ENCODE measurements at places on chromosomes 13 and 19.

GRCh38 chr13:114200399-114200911 is 21.4 kb downstream of the CFAP97D2 start:
- DNase-seq: no peak

DNA sequence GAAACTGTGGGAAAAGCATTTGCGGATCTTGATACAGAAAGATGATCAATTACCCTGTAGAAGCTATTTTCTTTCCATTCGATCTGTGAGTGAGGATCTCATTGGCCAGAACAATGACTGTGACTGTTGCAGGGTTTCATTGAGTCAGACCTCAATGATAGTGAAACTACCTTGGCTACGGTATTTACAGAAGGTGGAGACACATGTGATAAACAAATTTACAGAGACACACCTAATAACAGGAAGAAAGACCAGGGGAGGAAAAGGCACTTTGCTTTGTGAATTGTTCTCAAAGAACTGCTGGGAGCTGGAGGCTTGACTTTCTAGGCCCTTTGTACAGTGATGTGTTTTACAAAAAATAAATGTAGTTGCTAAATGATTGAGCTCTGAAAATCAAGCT is 19.9 kb upstream of the ARGLU1 start:
- DNase-seq: no peak

GRCh38 chr13:113369881-113370280 is 6.0 kb upstream of the GRTP1 start:
- DNase-seq: no peak

DNA sequence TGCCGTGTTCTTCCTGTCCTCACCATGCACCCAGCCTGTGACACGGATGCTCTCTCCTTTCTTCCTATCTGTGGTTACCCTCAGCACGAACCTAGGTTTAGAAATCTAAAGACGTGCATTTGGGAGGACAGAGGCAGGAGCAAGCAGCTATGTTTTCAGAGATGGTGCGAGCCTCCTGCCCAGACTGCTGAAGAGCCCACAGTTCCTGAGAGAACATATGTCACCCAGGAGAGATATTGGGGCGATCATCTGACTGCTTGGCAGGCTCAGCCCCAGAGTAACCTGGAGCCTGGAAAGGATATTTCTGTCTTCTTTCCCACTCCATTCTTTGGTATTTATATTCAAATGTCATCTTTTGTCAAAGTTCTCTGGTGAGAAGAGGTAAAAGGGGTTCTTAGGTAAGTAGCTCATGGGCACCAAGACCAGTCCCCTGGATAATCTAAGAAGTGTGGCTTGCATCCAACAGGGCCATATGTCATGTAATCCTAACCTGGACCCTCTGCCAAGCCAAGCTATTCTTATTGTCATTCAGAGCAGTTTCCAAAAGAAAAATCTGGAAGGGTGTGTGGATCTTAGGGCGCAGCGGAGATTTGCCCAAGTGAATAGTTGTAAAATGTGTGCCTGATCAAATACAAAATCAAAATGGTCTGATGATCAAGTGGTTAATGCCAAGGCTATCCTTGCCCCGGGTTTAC is 59.5 kb downstream of the FGF9 start:
- DNase-seq: no peak

DNA sequence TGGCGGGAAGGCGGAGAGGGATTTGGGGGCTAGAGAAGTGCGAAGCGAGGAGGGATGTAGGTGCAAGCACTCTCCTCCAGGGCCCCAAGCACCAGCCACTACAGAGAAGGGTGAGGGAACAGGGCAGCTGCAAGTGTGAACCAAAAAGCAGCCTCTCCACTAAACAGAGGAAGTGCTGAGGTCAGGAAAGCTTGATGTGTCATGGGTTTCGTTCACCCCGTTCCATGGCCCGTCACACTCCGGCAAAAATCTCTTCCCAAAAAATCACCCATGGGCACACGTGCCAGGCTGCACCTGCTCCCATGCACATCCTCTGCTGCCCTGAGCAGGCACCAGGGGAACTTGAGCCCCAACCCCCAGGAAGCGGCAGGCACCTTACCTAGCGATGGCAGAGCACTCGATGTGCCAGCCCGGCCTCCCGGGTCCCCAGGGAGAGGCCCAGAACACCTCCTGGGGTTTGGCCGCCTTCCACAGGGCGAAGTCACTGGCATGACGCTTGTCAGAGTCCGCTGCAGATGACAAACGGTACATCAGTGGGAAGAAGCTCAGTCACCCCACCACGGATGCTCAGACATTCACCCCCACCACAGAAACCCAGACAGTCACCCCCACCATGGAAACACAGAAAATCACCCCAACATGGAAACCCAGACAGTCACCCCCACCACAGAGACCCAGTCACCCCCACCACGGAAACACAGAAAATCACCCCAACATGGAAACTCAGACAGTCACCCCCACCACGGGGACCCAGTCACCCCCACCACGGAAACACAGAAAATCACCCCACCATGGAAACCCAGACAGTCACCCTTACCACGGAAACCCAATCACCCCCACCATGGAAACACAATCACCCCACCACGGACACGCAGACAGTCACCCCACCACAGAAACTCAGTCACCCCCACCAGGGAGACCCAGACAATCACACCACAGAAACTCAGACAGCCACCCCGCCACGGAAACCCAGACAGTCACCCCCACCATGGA is 29.0 kb downstream of the CARS2 start:
- DNase-seq: no peak

DNA sequence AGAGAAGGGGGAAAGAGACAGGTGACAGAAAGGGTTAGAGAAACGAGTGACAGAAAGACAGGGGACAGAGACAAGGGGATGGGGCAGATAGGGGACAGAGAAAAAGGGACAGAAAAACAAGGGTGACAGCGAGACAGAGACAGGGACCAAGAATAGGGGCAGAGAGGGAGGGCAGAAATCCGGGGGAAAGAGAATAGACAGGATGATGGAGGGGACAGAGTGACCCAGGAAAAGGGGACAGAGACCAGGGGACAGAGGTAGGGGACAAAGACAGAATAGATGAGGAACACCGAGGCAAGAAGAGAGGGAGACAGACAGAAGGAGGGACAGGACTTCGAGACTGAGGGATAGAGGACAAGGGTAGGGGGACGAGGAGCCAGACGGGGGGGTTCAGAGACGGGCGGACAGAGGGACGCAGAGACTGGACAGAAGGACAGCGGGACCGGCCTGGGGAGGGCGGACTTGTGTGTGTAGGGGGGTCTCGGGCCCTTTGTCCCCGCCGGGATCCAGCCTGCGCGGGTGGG is 593 bp downstream of the CADM4 start:
- no peak for DNase-seq

DNA sequence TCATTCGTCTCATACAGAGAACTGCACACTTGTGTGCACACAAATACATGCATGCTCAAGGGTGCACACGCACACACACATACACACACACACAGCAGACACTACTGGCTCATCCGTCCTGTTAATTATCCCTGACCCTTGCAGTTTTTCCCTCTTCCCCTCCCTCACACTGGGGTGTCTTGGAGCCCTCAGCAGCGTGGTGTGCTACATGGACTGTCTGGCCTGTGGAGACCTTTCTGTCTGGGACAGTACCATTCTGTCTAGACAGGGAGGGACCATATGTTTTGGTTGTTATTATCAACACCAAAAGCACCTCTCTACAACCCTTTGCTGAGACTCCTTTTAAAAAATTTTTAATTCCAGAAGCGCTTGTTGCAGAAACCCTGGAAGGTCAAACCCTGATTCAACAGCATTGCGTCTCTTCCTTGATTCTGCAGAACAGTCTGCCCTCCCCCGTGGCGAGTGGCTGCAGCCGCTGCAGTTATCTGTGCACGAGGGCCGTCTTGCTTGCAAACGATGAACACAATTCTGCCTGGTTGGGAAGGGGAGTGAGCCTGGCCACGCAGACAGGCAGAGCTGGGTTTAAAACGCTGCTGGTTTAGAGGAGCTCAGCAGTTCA is 374.0 kb downstream of the IRS2 start:
- DNase-seq: peak; percentile 89

- no peak for DNase-seq
Measured at GRCh38 chr19:28221736-28222135, 991.2 kb downstream of the UQCRFS1 start.

- DNase-seq: no peak
Measured at GRCh38 chr19:6769006-6769619, 1.9 kb upstream of the SH2D3A start.

DNA sequence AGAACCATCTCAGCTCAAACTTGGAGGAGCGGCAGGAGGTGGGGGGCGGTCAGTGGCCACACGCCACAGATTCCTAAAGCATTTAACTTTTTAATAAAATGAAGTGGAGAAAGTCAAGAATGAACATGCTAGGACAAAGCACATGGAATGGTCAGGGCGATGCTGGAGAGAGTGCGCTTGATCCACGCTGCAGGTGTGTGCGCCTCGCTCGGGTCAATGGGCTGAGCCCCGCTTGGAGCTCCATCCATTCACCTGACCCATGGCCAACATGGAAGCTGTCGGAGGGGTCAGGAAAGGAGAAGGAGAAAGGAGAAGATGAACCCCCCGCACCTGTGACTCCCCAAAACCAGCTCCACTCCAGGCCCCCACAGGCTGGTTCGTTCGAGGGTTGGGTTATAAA is 41.8 kb downstream of the SUGP2 start:
- DNase-seq: no peak

DNA sequence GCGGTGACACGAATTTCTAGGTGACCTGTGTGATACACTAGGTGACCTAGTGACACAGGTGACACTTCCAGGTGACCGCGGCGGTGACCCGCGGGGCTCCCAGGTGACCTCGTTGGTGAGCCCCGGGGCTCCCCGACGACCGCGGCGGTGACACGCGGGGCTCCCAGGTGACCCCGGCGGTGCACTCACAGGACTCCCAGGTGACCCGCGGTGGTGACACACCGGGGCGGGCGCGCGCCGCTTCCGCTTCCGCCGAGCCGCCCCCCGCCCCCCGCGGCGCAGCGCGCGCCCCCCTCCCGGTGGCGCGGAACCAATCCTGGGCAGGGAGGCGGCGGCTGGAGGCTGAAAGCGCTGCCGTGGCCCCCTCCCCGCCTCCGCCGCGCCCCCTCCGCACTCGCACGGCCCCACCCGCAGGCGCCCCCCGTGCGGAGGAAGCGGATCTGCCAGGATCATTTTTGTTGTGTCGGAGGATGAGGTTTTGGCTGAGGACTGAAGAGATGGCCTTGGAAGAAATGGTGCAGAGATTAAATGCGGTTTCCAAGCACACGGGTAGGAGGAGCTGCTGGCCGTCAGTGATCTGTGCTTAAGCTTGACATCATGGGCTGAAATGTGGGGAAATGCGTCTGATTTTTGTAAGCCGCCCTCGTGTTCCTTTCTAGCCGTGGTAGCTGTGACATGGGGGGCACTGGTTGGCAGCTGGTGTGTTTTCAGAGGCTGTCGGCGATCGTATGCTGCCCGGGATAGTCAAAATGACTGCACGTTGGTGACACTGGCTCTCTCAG is at the start of gene MCF2L:
TSS of gene MCF2L (plus strand) at position 305 of the 782 bp plus-strand sequence. CDS start at position 471, 166 bp downstream.
- DNase-seq: peak; percentile 28

DNA sequence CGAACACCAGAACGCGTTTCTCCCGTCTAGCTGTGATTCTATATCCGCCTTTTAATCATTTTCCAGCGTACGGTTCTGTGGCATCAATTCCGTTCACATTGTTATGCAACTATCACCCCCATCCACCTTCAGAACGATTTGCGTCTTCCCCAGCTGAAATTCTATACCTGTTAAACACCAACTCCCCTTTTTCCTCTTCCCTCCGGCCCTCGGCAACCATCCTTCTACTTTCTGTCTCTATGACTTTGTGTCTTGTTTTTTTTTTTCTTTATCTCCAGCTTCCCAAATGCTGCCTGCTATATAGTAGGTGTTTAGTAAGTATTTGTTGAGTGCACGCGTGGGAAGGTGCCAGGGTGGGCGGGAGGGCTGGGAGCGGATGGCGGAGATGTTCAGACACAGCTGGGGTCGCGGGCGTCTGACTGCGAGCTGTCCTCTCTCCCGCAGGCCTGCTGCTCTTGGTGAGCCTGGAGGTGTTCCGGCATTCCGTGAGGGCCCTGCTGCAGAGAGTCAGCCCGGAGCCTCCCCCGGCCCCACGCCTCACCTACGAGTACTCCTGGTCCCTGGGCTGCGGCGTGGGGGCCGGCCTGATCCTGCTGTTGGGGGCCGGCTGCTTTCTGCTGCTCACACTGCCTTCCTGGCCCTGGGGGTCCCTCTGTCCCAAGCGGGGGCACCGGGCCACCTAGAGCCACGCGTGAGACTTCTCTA is 20.2 kb downstream of the CACNG6 start:
- no peak for DNase-seq

GRCh38 chr13:74442751-74443150 is 308.5 kb upstream of the KLF12 start:
- no peak for DNase-seq

- DNase-seq: no peak
Measured at GRCh38 chr13:43910856-43911255, 31.2 kb downstream of the LACC1 start.

- DNase-seq: no peak
Measured at GRCh38 chr13:27182844-27183497, 11.4 kb upstream of the USP12 start.

GRCh38 chr13:44575741-44576350 is at the start of gene TSC22D1:
Gene TSC22D1 (minus strand): TSS chr13:44576330. CDS start chr13:44576074, 256 bp downstream.
- DNase-seq: peak; percentile 35

GRCh38 chr19:18233224-18233825 is 7.1 kb upstream of the PDE4C start:
- DNase-seq: no peak

GRCh38 chr19:34118879-34119748 is 53.2 kb upstream of the LSM14A start:
- no peak for DNase-seq

GRCh38 chr19:54315956-54316355 is 3.0 kb upstream of the LILRA5 start:
- no peak for DNase-seq

DNA sequence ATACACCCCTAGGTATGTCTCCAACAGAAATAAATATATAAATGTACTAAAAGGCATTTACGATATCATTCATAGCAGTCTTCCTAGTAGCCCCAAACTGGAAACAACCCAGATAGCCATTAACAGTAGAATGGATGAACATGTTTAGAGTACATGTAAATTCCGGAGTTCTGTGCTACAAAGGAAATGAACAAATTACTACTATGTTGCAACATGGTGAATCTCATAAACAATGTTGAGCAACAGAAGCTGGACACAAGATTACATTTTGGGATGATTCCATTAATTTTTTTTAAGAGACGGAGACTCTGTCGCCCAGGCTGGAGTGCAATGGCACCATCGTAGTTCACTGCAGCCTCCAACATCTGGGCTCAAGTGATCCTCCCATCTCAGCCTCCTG is 5.9 kb upstream of the SLC7A10 start:
- DNase-seq: no peak

Measured in NCI-H524 (cell line).